Fibroblast of skin of right quadriceps (primary cell): ENCODE measurements at places on chromosomes 5 and 9.

DNA sequence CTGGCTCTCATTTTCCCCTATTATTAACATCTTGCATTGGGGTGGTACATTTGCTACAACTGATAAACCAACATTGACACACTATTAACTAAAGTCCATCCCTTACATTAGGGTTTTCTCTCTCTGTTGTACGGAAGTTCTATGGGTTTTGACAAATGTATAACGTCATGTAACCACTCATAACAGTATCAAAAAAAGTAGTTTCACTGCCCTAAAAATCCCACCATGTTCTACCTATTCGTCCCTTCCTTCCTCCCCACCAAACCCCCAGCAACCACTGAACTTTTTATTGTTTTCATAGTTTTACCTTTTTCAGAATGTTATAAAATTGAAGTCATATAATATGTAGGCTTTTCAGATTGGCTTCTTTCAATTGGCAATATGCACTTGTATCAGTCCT, 40.1 kb downstream of the MLLT3 start:
- no peak for DNase-seq

DNA sequence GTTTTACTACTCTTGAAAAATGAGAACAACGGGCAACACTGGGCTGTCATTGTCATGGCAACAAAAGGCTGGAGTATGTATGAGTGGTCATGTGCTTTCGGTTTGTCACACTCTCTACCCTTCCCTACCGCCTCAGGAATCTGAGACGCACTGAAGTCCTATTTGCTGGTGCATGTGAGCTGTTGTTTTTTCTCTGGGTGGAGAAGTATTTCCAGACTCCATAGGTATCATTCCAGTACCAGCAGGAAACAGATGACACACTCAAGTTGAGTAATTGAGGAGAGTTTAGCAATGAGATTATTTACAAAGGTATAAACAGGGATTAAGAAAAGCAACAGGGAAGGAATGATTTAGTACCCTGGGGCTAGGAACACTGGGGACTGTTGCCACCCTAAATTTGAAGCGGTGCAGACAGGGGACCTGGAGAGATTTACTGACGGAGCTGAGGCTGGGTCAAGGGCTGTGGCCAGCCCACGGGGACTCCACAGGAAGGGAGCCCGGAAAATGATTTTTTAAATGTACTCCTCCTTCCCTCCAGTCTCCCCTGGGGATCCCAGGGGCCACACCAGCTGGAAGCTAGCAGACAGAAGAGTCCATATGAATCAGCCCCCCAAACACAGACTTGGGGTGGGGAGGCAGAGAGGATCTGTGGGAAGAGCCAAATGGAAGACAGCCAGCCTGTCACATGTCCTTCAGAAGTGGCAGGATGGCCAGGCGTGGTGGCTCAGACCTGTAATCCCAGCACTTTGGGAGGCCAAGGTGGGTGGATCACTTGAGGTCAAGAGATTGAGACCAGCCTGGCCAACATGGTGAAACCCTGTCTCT, 13.2 kb upstream of the ZBTB43 start:
- peak; percentile 67 for DNase-seq

DNA sequence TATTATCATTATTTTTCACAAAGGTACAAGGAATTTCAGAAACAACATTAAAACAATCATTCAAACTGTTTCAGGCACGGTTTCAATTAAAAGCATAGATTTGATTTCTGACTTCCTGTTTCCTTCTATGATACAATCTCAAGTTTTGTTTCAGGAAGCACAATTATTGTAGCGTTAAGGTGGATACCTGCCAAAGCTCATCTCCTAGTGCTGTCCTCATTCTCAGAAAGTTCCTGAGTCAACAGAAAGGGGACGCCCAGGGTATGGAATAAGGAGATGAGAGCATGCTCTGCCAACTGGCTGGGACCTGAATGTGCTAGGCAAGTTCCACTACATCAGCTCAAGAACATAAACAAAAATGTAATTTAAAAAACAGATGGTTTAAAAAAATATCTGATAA, 2.0 kb upstream of the TRIM14 start:
- no peak for DNase-seq

- no peak for DNase-seq
These were observed 25.0 kb downstream of the TNFSF8 start for GRCh38 chr9:114905170-114905940.

DNA sequence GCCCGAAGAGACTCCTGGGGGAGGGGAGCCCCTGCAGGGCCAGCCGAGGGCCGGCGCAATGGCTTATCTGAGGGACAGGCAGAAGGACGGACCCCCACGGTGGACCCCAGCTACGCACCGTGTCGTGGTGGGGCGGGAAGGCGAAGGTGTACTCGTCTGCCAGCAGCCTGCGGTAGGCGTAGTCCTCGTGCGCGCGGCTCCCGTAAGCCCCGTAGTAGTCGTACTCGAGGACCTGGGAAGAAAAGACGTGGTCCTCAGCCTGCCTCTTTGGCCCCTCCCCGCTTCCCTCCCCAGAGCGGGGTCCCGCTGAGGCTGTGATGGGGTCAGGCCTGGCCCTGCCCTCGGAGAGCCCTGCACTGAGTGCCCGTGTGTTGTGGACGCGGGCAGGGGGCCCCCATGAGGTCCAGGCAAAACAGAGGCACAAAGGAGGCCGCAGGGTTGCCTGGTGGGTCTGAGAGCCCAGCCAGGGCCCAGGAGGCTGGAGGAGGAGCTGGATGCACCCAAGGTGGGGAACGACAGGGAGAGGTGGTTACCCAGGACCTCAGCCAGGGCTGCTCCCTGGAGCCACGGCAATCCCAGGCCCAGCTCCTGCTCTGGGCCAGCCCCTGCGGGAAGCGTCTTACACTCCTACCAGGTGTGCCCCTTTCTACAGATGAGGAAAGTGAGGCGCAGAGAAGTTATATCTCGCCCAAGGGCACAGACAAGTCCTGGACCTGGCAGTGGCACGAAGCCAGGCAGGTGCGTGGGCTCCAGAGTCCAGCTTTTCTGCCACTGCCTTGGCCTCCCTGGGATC, 35.2 kb downstream of the SARDH start:
- no peak for DNase-seq

- DNase-seq: no peak
These were observed 719.4 kb downstream of the SEMA5A start for GRCh38 chr5:8826508-8826907.

- no peak for DNase-seq
These were observed 9.3 kb upstream of the NRARP start for GRCh38 chr9:137311171-137311985.

DNA sequence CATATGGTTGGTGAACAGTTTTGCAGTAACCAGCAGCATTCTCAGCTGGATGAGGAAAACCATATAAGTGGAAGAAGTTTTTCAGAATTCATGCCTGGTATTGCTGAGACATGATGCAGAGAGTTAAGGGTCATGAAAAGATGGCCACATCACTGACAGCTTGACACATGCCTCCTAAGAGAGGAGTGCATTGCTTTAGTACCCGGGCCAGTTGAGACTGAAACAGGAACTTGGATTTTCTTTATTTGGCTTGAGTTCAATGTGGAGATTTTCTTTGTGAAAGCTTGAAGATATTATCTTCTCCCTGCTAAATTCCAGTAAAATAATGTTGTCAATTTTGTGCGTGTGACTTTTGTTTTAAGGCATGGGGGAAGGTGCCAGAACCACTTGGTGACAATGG, 35.8 kb downstream of the HACD4 start:
- no peak for DNase-seq

DNA sequence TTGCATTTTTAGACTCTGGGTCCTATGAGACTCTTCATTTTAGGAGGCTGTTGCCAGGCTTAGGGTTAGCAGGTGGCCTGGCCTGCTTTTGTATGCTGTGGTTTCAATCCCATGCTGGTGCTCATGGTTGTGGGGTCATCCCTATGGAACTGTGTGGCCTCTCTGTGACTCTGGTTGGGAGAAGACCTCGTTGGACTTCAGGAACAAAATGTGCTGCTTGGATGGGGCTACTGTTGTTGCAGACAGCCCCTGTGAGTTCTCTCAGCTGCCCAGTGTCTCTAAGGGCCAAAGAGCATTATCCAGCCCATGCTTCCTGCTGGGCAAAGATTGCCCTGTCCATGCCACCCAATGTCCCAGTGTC, 169.5 kb upstream of the S1PR3 start:
- DNase-seq: no peak

GRCh38 chr9:108060175-108060574, 570.6 kb upstream of the KLF4 start:
- no peak for DNase-seq

- no peak for DNase-seq
These were observed 704.9 kb upstream of the NUDT12 start for GRCh38 chr5:104267320-104268015.

DNA sequence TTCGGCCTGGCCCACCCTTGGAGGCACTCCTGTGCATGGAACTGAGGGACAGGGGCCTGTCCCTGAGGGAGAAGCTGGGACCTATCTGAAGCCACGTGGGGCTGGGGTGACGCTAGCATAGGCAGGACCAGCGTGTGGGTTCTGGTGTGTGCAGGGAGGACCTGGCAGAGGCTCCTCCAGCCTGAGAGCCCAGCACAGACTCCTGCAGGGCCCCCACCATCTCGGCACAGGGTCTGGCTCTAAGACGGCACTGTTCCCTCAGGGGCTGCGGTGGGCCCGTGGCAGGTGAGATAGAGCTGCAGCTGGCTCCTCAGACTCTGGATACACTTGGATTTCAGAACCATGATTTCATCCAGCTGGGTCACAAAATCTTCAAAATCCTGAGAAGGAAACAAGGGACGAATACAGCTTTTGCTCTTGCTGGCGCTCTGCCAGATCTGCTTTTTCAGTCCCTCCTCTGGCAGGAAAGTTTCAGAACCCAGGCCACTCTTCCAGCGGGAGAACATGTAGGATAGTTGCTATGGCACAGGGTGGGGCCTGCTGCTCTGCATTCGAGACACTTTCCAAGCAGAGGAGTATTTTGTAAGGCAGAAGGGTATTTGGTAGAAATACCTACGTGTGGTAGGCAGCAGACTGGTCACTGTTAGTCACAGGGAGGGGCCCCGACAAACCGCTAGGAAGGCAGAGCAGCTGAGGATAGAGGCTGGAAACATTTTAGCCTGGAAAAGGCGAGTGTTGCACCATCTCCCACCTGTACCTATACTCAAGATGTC, 74.7 kb downstream of the KIF24 start:
- DNase-seq: peak; percentile 62

- DNase-seq: no peak
These were observed 16.1 kb upstream of the FGFR4 start for GRCh38 chr5:177070536-177071191.

GRCh38 chr5:34586117-34586885, 69.8 kb upstream of the RAI14 start:
- peak; percentile 94 for DNase-seq

- DNase-seq: no peak
These were observed 31.0 kb upstream of the PHF24 start for GRCh38 chr9:34927061-34927460.

DNA sequence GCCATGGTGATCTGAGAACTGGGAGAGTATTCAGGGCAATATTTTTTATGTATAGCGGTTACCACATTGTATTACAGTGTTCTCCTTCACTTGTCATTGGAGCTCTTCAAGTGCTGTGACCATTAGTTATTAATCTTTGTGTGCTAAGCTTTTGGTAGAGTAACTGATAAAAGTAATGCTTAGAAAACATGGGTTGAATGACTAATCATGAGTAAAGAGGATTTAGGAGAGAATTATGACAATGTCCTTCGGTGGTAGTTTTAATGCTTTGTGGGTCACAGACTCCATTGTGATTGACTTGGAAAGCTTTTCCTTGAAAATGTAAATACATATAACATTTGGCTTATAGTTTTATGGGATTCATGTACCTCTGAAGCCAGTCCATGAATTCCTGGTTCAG, 21.4 kb downstream of the TGFBR1 start:
- DNase-seq: no peak

DNA sequence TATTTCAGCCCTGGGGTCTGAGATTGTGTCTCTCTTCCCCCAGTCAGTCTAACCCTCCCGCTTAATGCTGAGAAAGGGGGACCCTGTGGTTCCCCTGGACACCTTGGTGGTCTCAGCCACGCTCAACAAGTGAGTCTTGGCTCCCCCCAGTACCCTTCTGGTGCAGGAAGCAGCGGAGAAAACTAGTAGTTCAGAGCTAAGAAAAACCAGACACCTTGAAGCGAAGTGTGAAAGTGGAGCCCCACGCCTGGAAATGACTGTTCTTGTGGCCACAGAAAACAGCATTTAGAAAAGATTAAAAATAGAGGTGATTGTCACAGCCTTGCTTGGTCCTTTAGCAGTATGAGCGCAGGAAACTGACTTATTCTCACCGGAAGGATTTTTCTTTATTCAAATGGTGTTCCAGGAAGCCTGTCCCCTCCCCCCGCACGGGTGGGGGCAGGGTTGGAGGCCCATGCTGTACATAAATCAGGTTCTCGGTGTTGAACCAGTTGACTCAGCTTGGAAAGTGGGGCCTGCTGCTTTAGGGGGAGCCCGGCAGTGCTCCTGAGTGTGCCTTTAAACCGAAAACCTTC, 8.1 kb downstream of the ARPC5L start:
- peak; percentile 54 for DNase-seq

DNA sequence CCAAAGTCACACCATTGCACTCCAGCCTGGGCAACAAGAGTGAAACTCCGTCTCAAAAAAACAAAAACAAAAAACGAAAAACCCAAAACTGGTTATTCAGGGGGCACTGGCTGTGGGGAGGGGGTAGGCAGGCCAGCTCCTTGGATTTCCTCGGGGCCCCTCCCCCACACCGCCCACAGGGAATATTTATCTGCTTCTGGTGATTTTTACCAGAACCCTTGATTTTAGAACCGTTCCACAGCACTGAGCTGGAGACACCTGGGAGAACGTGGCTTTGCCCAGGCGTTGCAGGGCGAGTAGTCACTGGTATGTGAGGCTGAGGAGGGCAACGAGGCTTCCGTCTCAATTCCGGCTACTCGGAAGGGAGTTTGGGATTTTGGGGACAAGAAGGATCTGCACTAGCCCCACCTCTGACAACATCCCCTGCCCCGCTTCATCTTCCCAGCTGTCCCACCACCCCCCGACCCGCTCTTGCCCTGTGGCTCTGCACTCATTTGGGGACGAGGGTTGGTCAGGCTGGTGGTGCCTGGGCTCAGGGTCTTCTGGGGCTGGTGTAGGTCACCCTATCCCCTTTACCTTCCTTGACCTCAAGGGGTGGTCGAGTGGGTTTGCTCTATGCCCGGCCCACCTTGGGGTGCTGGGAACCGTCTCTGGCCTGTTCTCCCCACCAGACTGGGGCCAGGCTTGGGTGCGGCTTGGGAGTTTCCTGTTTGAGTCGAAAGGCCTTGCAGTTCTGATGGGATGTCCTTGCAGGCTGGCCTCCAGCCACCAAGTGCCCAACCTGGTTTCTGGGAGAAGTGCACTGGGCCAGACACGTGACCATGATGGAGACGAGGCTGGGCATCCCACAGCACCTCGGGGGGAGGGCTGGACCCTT, 3.5 kb downstream of the AHRR start:
- no peak for DNase-seq

DNA sequence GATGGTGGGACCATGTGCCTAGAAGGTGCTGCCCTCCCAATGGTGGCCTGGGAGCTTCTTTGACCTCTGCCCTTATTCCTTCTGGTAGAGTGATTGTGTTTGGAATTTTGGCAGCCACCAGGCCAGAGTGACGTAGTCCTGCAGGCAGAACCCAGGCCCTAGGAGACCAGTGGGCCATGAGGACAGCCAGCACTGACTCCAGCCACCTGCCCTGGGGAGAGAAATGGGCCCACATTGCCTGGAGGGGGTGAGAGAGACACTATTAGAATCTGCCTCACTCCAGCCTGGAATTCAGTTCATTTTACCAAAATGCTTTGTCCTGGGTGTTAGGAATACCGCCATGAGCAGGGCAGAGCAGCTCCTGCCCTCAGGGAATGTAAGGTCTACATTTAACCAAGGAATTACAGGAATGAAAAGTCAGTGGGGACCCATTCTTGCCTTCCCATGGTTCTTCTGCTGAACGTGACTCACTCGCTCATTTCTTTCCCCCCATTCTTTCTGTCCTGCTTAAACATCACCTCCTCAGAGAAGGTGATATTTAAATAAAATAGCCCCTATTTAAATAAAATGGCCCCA, 5.5 kb upstream of the COL27A1 start:
- no peak for DNase-seq
